ENCODE measurements at places on chromosomes 1 and 21.

- no peak for DNase-seq
These were observed 54.3 kb downstream of the WNT9A start for GRCh38 chr1:227893300-227893948.

DNA sequence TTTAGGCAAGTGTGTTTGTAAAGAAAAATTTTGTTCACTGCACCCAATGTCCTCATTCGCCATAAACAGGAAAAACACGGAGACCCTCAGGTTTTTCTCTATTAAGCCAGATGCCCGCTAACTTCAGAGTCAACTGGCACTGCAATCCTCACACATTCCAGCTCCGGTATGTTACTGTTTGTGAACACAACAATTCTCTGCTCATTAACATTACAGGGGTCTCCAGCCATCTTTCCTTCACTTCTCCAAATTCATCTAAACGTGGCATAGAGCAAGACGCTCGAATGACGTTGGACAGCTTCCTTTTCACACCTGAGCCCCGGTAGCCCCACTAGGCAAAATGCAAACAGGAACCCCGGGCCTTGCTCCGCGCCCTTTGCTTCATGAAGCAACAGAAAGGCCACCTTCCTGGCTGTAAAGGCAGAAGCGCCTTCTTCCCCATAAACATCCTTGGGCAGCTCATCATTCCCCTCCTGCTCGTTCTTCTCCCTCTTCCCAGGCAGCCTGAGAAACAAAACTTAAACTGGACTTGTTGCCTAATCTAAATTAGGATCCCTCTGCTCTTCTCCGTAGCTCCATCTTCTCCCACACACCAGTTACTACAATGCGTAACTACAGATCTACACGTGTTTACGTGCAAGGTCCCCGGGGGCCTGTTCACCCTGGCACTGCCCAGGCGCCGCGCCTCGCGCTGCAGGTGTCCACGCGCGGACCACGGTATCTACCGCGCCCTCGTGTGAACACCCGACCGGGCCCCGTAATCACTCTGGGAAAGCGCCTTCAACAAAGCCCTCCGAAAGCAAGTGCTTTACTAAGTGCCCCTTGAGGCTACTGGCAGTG, 1.2 kb downstream of the LBR start:
- DNase-seq = no peak

DNA sequence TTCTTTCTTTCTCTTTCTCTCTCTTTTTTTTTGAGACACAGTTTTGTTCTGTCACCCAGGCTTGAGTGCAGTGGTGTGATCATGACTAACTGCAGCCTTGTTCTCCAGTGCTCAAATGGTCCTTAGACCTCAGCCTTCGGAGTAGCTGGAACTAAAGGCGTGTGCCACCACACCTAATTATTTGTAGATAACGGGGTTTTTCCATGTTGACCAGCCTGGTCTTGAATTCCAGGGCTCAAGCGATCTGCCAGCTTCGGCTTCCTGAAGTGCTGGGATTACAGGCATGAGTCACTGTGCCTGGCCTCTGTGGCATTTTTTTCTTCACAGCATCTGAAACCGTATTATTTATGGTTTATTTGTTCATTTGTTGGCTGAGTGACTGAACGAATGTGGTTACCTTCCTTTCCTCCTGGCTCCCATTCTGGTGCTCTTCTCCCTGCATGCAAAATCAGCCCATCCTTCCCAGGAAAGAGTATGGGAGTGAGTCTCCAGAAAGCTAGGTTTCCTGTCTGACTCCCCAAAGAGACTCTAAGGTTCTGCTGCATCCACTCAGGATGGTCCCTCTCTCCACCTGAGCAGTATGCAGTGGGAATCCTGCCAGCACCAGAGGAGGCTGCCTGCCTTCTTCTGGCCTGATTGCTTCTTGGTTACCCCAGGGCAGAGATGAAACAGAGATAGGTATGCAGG, 155.0 kb upstream of the BEND5 start:
- DNase-seq = no peak

DNA sequence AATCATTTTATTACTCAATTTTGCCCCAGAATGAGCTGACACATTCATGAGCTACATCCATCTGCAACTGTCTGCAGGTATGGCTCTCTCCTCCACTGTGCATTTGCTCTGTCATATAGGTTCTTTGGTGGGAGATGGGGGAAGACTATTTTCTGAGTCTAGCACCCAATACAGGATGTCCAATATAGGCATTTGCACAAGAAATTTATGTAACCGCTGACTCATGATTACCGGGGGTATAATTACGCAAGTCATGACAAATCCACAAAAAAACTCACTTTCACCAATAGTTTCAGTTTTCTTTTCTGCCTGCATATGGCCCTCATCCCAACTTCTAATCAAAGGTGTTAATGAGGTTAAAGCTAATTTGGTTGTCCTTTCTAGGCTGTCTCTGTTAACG, 17.5 kb upstream of the VSIG8 start:
- DNase-seq = no peak

DNA sequence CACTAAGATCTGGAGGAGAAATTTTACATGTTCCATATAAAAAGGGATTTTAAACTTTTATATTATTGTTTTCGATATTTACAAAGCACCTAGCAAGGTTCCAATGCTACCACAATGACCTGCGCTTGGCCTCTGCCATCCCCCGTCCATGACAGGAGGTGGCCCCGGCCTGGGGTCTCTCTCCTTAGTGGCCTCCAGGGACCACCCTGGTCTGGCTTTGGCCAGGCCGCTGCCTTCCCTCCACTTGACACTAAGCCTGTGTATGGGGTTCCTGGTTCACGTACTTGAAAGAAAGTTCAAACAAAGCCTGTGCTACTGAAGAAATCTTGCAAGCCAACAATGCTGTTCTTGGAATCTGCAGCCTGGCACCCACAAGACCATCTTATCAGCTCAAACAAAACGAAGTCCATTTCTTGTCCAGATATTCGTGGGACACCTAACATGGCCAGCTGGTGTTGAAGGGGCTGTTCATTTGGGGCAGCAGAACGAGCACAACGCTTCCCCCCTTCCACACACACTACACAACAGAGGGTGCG, 12.8 kb downstream of the PRDM15 start:
- no peak for DNase-seq

DNA sequence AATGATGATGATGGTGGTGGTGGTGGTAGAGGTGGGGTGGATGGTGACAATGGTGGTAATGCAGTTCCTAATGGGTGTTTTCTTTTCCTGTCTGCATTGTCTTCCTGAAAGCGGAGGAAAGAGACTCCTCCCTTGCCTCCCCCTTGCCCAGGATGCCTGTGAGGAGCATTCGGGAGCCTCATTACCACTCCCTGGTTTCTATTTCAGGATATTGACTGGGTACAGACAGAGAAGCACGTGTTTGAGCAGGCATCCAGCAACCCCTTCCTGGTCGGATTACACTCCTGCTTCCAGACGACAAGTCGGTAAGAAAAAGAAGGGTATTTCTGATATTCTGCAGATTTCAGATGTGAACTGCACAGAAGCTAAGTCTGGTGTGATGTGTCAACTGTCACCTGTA, 38.8 kb downstream of the FAAP20 start:
- DNase-seq = no peak

DNA sequence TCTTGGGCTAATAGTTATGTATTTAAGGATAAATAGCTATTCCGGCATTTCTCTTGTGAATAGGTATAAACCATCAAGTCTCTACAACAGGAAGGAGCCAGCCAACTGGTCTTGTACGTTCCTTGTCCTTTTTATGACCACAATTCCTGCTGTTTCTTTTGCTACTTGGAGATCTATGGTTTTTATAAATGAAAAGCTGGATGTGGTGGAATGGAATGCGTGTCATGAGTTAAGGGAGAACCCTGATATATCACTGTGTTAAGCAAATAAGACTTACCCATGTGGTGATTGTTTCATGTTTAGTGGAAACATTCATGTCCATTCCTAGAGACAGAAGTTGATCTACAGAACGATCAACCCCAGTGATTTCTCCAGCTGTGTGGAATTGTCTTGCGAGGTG, 282.1 kb downstream of the RPS6KC1 start:
- no peak for DNase-seq

DNA sequence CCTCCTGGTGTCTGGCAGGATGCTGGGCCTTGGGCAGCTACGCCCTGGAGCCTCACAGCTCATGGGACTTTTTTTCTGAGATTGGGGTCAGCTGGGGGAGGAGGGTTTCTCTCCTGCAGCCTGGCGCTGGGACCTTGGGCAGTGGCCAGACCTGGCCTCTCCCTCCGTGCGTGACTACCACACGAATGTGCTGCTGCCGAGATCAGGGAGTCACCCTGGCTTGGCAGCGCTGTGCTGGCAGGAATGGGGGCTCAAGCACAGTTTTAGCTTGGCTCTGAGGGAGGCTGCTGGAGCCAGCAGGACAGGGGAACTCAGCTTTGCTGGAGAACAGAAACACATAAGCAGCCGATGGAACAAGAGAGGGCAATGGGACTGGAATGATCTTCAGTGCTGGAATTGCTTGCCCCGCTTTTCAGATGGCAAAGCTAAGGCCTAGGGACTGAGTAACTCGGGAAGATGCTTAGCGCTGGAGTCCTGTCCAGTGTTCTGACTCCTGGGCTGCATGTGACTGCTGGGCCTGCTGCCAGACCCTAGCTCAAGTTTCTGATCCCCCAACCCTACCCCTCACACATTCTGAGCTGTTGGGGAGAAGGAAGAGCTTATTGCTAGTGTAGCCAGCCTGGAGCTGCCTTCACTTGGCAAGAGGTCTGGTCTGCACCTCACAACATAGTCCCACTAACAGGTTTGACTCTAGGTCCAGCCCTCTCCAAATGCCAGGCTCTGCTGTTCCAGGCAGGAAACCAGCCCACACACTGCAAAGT, 69.9 kb downstream of the NAV1 start:
- no peak for DNase-seq

GRCh38 chr1:45065083-45065482, 53.0 kb downstream of the UROD start:
- DNase-seq = no peak

DNA sequence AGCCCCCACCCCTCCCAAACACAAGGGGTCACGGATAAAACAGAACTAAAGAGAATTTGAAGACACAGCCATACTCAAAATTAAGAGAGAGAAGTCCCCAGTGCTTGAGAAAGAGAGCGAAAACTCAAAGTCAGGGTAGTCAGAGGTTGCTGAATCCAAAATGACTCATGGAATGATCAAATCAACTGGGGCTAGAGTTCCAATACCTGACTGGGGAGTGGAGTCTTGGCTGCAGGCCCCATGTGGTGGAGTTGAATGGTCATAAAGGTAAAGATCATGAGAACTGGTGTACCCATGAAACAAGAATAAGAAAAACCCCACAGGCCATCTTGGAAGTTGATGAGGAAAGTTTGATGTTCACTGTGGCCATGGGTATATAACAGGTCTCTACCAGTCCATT, 84.5 kb upstream of the LRRN2 start:
- DNase-seq = no peak

GRCh38 chr1:215402147-215402546, 165.0 kb upstream of the KCTD3 start:
- DNase-seq = no peak

- no peak for DNase-seq
These were observed 55.6 kb downstream of the L1TD1 start for GRCh38 chr1:62250126-62250726.

DNA sequence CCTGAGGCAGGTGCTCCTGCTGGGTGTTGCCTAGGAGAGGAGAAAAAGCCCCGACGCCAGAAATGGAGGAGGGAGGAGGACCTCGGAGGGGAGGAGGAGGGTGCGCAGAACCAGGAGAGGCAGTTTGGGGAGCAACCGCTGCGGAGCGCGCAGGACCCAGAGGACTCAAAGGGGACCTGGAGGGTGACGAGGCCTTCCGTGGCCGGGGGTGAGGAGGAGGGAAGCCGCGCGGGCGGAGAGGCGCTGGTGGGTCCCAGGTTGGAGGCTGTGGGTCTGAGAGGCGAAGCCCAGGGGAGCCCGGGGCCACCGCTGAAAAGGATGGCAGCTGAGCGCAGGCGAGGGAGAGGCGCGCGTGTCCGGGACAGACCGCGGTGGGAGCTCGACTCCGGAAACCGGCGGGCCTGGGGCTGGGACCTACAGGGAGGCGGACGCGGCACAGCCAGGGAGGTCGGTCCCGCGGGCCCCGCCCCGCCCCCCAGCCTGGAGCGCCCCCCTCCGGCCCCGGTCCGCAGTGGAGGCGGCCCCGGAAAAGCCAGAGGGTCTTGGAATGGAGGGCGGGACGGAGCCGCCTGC, 15.1 kb downstream of the RNF223 start:
- DNase-seq = no peak

DNA sequence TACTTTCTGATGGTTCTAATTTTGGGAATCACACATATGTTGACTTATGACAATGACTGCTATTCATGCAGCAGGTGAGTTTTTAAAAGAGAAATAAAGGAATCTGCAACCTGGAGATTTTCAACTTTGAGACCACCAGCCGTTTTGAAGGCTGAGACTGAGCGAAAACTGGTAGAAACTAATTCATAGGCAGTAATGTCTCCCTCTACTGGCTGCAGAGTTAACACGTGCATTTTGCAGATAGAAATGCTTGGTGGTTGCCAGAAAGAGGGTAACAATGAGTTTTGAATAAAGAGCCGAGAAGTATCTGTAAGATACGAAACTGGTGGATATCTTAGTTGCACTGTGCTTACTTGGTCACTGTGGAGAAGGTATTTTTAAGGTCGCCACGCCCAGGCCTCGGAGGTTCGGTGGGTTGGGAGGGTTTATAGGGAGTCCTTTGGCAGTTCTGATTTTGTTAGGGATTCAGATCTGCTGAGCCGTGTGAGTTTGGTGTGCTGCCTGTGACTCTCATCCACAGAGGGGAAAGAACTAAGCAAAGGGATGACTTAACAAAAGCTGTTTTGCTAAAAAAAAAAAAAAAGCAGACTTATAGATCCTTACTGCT, 83.0 kb downstream of the RYR2 start:
- no peak for DNase-seq

- no peak for DNase-seq
These were observed 19.1 kb downstream of the ZCCHC17 start for GRCh38 chr1:31315902-31316301.

DNA sequence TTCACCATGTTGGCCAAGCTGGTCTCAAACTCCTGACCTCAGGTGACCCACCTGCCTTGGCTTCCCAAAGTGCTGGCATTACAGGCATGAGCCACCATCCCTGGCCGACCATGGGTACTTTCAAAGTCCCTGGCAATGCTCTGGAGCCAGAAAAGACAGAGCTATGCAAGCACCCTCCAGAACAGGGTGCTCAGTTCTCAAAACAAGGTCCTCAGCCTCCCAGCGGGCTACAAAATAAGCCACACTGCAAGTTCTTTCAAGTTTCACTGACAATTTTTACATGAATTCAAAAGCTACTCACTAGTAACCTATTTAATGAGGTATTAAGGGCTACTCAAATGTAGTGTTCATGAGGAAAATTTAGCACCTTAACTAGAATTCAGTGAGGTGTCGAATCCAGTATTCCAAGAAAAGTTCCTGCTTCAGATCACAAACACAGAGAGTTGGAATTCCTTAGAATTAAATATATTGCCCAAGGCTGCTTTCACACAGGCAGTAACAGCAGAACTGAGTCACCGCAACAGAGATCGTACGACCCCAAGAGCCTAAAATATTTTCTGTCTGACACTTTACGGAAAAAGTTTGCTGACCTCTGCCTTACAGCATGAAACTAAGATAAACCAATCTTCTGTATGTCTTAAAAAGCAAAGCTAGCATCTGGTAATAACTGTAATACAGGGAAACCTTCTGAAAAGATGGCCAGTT, 60.7 kb downstream of the HSF2BP start:
- no peak for DNase-seq
